ENCODE measurements at places on chromosomes 6 and 20.

DNA sequence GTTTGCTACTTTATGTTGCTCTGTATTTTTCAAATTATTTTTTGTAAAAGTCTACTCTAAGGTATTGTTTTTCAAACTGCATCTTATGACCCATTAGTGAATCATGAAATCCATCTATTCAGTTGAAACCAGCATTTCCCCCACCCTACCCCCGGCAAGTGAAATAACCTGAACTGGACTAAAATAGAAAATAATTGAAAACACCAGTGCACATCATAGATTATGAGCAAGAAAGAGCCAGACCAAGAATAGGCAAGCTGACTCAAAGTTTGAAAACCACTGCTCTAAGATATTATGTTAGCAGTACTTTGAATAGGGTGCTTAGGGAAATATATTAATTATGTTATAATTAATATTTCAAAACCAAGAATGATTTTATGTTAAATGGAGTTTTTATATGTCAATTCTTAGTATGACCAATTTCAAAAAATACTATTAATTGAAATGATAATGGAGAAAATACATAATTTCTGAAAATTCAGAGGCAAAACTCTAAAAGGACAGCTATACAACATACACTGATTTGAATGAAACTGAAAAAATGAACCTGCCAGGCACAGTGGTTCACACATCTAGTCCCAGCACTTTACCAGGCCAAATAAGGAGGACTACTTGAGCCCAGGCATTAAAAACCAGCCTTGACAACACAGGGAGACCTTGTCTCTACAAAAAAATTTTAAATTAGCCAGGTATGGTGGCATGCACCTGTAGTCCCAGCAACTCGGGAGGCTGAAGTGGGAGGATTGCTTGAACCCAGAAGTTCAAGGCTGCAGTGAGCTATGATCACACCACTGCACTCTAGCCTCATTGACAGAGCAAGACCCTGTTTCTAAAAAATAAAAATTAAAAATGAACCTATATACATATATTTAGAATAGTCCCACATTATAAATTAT lies 112.0 kb downstream of the CDK19 start:
- DNase-seq: no peak

DNA sequence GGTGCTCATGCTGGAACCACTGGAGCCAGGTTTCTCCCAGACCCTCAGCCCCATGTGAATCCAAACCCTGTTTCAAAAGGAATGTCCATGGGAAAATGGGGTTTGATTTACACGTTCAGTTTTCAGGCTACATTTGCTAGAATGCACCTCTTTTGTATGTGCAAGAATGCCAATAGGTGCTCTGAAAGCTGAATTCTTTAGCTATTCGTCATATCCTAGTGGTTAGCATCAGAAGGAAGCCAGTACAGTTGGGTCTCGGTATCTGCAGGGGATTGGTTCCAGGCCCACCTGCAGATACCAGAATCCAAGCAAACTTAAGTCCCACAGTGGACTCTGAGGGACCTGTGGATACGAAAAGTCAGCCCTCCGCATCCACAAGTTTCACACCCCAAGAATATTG lies 93.4 kb downstream of the UST start:
- DNase-seq: no peak

- DNase-seq: no peak
These were observed 49.2 kb downstream of the FRK start for GRCh38 chr6:116011520-116011919.

DNA sequence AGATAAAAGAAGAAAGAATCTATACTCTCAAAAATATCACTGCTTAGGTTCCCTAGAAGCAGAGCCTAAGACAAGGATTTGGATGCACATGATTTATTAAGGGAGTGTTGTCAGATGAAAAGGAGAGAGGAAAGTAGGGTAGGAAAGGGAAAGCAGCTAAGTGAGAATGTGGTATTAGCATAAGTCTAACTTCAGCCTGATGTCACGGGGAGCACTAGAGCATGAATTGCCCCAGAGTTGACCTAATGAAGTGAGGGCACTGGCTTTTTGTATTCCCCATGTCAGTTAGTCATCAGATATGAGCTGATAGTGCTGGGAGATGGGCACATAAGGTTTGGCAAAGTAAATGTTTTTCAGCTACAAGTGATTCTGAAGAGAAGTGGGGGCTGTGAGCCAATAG lies 129.0 kb upstream of the THEMIS start:
- DNase-seq: no peak

- no peak for DNase-seq
These were observed 12.0 kb downstream of the PGK2 start for GRCh38 chr6:49775043-49775442.
